ENCODE measurements at places on chromosomes 7 and 10.

DNA sequence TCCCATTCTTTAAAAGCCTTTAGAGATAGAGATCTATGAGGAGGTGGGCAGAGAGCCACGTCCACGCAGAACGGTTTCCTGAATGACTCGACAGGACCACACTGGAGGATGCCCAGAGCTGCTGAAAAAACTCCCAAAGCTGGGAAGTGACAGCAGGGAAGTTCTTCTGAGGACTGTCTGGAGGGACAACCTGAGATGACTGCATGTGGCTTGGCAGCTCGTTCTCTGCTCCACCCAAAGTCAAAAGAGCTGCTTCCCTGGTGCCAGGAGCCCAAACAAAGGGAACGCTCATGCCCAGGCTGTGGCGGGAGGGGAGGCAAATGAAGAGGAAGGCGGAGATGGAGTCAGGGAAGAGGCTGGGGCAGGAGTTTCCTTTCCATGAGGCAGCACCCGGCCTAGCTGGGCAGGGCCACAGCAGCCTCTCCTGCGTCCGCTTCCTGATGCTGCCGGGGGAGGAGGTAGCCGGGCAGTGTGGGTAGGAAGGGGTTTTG lies 95.4 kb downstream of the CCDC3 start:
- no peak for DNase-seq

- no peak for DNase-seq
Measured at GRCh38 chr7:17626235-17626634, 314.1 kb downstream of the SNX13 start.

GRCh38 chr7:151399906-151400305 lies 9.9 kb downstream of the WDR86 start:
- DNase-seq, result no peak

DNA sequence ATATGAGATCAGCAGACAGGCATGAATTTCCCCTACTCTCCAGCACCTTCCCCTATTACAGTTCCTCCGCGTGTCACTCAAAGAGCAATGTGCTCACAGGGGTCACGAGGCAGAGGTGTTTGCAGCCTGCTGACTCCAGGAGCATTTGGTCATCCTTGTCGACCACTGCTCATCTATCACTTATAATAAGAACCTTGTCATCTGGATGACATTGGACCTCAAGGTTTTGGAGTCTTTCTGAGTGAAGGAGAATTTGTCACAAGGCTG lies 32.9 kb upstream of the PLPP4 start:
- no peak for DNase-seq

GRCh38 chr7:141911391-141911790 lies 4.8 kb upstream of the OR9A4 start:
- no peak for DNase-seq

GRCh38 chr10:122494833-122495232 lies 33.5 kb downstream of the HTRA1 start:
- DNase-seq, result no peak

DNA sequence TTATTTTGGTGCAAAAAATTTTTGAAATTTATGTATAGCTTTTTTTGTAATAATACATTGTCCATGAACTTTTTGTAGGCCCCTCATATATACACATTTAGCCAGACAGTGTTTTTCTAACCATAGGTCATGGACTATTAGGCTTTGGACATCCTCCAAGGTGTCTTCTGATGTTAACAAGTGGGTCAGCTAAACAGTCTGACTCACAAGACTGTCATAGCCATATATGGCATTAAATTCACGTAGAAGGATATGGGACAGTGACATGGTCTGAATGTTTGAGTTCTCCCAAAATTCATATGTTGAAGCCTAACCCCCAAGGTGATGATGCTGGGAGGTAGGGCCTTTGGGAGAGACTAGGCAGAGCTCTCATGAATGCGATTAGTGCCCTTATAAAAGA lies 14.0 kb upstream of the NUB1 start:
- DNase-seq, result no peak

GRCh38 chr10:125128397-125129075 lies 31.8 kb downstream of the CTBP2 start:
- DNase-seq, result no peak

DNA sequence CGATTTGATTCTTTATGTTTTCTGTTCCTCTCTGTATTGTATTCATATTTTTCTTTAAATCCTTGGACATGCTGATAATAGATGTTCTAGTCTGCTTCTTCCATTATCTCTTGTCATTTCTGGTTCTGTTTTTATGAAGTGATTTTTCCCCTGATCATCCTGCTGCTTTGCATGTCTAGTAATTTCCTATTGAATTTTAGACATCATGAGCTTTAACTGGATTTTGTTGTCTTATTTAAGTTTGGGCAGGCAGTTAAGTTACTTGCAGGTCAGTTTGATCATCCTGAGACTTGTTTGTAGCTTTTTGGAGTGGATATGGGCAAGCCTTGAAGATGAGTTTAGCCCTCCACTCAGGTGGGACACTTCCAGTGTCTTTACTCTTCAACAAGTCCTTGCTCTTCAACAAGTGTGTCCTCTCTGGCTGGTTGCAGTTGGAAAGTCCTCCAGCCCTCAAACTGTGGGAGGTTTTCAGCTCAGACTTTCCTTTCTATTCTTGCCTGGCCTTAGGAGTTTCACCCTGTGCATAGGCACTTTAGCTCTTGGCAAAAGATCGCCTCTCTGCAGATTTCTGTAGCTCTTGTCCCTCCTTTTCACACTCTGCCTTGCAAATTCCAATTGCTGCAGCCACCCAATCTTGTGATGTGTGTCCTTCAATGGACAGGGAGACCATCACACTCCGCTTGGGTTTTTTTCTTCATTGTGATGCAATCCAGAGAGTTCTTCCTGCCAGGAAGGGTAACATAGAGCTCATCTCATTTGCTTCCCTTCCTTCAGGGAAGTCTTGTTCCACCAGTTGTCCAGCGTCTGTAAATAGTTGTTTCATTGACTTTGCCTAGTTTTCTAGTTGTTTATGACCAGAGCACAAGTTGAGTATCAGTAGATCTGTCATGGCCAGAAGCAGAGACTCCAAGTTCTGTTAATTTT lies 197.2 kb upstream of the SH2B2 start:
- DNase-seq, result no peak

- DNase-seq, result no peak
Measured at GRCh38 chr7:50857804-50858489, 75.3 kb upstream of the GRB10 start.

DNA sequence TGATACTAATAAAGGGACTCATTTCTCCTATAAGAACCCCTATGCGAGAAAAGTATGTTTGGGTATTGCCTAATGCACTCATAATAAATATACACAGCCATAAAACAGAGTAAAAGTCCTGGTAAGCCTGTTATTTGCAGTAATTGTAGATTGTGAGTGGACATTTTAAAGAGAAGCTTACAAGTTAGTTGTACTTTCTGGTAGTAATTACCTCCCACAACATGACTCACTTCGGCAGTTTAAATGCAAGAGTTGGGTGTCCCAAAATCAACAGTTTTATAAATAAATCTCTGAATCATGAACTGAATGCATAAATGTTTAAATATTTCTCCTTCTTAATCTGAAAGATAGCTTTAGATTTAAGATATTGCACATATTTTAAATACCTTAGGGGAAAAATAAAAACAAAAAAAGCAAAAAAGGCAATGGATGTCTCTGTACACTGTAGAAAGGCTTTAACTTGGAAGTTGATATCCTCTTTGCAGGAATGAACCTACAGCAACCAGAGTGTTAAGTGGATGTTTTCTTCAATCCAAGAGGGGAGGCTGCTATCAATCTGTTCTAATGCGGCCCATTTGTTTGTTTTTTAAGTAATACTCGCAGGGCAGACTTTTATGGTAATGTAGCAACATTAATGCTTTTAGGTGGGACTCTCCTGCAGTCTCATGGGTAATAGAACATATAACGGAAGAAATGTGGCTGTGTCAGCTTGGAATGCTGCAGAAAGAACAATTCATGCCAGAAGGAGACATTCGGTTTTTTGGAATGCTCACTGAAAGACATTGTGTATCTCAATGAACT lies 57.3 kb upstream of the ZEB1 start:
- peak; percentile 39 for DNase-seq

GRCh38 chr10:128723631-128724205 lies 597.5 kb upstream of the MKI67 start:
- DNase-seq, result no peak

DNA sequence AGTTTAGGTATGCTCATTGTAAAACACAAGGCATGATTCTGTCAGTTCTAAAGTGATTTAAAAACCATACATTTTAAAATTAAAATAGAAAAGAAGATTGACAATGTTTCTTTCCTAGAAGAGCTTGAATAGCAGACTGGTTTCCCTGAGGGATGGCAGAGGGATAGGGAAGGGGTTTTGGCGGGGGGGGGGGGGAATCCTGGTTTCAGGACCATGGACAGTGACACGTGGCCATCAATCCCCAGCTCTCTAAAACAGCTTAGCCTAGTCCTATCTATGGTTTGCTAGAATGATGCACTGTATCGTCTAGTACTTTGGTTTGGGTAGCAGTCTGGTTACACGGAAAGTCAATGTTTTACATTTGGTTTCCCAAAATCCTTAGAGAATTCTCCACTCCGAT lies 88.7 kb downstream of the PHYHIPL start:
- DNase-seq, result no peak

All from urinary bladder (tissue), 4 donors.